ENCODE measurements at places on chromosomes 6 and 20.

GRCh38 chr6:13989496-13990144 is 64.9 kb downstream of the RNF182 start:
- no peak for DNase-seq

- no peak for DNase-seq
Observed at GRCh38 chr20:40146071-40146470, 543.0 kb downstream of the MAFB start.

GRCh38 chr20:46117704-46118467 is at the start of gene CD40:
Gene CD40 (plus strand): TSS chr20:46118314. CDS start chr20:46118344, 30 bp downstream.
- no peak for DNase-seq

GRCh38 chr6:151498327-151498726 is 4.5 kb downstream of the CCDC170 start:
- no peak for DNase-seq

DNA sequence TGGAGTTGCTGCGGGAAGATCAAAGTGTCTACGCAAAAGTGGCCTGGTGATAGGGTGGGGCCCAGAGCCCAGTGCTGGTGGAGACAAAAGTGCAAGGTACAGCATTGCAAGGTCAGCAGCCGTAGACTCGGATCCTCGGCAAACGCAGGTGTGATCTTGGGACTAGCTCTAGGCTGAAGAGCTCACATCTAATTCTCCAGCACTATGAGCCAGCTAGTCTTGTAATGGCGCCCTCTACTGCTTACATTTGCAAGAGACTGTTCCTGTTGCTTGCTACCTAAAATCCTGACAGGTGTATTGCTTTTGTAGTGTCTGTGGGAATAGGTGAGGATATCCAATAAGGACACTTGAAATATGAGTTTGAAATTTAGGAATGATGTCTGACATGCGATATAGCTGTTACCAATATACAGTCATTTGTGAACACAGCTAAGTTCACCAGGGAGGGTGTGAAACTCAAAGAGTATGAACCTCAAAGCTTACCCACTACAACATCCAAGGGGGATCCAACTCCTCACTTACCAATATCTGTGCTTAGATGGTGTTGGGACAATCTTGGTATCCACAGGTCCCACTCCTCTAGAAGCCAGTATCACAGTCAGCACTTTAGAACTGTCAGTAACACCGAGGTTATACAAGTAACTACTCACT is 58.4 kb downstream of the PDE7B start:
- no peak for DNase-seq

DNA sequence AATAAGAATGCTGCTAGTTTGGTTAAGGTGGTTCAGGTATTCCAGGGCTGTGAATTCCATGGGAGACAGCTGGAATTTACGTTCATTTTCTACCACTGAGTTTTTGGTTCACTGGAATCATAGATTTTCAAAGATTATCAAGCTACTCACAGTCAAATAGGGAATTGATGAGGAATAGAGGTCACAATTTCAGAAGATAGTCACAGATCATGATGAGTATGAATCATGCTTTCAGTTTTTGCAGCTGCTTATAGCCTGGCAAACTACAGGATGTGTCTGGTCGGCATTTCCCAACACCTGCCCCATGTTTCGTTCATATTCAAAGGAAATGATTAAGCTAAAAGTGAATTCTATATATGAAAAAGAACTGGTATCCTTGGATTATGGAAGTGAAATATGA is 58.7 kb downstream of the BCKDHB start:
- no peak for DNase-seq

DNA sequence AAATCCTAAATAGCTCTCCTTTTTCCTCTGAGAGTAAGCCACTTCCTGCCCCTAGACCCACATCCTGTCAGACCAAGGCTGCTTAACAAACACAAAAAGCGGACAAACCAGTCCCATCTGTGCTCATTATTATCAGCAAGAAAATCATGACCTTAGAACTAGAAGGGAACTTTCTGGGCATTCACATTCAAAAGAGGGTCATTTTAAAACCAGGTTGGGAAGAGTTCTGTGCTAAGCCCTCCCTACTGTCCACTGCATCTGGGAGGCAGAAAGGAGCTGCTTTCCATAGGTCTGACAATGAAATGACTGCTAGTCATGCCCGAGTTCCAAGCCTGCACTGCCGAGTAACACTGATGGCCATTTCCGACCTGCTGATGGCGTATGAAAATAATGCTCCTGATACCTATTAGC is 15.4 kb downstream of the EZR start:
- no peak for DNase-seq

DNA sequence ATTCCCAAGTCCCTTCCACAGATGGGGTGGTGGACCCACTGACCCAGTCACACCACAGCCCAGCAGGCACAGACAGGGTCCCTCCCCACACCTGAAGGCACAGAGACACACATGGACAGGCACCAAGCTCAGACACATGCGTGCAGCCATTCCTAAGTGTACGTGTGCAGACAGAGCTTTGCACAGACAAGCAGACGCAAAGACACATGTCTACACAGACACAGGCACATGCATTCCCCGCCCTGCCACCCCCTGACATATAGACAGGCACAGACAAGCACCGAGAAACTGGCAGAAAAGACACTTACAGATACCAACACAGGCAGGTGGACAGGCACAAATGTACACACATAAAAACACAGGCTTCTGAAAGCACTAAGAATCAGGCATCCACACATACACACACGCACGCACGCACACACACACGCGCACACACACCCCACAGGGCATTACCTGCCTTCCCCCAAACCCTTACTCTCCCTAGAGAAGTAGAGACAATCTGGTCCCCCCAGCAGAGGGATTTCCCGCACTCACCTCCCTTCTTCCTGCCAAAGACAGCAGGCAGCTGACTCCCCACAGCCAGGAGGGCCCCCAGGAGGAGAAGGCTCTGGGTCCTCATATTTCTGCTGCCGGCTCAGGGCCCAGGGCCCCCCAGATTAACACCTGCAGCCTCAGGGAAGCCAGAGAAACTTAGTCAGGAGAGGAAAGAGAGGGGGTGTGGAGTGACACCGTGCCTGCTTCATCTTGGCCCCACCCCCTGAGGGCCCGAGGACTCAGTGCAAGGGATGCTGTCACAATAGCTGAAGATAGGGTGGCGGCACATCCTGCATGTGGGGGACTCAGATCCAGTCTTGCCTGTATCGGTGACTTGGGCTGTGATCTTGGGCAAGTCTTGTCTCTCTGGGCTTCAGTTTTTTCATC is at the start of gene WFDC5:
TSS of gene WFDC5 (minus strand) at position 710 of the 921 bp plus-strand sequence. CDS start at position 619, 91 bp downstream.
- no peak for DNase-seq

DNA sequence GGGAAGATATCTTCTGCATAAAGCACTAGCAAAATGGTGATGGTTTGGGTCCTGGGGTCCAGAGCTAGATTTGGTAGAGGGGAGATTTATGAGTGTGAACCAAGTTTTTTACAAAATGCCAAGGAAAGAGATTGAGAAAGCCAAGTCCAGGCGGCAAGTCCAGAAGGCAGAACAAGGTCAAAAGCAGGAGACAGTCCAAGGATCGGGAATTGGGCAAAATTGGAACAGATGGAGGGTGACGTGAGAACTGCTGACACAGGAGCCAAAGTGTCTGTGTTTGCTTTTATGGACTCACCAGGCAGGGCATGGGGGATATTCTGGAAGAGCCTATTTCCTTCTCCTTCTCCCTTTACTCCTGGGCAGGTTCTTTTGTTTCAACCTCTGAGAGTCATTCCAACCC is 4.1 kb downstream of the NHLRC1 start:
- no peak for DNase-seq

DNA sequence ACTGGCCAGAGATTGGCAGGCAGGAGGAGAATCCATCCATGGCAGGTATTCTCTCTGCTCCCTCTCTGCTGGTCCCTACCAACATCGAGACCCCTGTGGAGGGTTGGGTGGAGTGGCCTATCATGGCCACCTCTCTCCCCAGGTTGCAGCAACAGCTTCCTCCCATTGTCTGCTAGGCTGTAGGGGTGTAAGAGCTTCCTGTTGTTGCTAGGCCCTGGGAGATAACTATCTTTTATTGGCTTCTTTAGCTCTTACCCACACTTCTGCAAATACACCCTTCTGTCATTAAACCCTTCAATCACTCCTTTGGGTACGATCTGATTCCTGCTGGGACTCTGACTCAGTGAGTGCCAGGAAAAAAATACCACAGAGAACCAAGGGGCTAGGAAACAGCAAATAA is 66.6 kb upstream of the FAM184A start:
- no peak for DNase-seq

DNA sequence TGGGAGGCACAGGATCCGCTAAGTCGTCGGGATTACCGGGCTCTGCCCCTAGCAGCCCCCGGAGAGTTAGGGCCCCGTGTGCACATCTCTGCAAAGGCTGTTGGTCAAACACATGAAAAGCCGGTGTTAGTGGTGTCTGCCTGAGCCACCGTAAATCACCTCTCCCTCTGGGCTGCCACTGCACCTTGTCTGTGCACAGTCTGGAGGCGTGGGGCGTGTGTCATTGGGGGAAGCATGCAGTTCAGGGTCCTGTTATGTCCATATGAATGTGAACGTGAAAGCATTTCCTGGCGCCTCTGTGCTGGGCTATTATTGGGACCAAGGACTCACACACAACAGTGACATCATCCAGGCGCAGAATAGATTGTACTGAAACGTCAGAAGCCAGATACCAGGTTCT is 305.6 kb downstream of the NRN1 start:
- no peak for DNase-seq

- no peak for DNase-seq
Observed at GRCh38 chr6:37738216-37738615, 40.5 kb upstream of the MDGA1 start.

DNA sequence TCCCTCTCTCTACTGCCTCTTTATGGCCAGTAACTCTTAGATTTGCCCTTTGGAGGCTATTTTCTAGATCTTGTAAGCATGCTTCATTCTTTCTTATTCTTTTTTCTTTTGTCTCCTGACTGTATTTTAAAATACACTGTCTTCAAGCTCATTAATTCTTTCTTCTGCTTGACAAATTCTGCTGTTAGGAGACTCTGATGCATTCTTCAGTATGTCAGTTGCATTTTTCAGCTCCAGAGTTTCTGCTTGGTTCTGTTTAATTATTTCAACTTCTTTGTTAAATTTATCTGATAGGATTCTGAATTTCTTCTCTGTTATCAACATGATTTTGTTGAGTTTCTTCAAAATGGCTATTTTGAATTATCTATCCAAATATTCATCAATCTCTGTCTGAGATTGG is 25.0 kb upstream of the SDCBP2 start:
- no peak for DNase-seq

GRCh38 chr20:38805958-38806854 is 709 bp downstream of the PPP1R16B start:
- no peak for DNase-seq

- DNase-seq: no peak
Observed at GRCh38 chr6:162728197-162728596, 423 bp downstream of the PACRG start.

DNA sequence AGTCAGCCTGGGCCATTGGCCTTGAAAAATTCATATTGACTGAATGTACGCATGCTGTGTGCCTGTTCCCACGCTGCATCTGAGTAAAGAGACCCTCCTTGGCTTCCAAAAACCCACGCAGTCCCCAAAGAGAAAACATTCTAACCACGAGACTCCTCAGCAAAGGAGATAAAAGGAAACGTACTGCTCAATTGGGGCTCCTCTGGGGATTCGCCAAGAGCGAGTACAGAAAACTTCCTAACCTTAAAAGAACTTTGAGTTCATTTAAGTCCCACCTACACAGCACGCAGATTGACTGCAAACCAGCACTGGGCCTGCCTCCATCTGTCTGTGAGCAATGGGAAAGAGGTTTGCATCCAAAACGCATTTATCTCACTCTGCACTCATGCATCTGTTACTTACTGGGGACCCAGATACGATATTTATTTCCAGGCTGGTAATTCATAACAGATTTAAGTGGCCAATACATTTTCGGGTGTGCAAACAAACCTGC is 505.9 kb upstream of the CHD6 start:
- no peak for DNase-seq

GRCh38 chr6:105619971-105620741 is 217.3 kb upstream of the PREP start:
- no peak for DNase-seq

DNA sequence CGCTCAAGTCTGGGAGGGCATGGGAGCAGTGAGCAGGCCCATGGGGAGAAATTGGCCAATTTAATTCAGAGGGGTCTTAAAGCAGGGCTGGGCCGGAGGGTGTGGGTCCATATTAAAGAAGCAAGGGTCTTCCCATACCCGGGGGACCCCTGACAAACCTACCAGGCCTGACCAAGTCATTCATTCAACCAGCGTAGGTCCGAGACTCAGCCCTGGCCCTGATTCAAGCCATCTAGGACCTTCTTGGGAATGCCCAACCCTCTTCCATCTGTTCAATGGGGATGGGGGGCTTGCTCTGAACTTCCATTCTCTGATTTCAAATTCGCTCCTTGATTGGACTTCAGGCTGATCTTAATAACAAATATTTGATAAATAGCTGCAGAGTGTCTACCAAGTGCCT is 7.3 kb downstream of the ADIG start:
- DNase-seq: no peak

DNA sequence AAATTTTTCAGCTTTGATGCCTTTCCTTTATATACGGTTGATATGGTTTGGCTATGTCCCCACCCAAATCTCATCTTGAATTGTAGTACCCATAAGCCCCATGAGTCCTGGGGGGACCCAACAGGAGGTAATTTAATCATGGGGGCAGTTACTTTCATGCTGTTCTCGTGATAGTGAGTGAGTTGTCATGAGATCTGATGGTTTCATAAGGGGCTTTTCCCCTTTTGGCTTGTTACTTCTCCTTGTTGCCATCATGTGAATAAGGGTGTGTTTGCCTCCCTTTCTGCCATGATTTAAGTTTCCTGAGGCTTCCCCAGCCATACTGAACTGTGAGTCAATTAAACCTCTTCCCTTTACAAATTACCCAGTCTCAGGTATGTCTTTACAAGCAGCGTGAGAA is 66.8 kb downstream of the ARHGAP18 start:
- no peak for DNase-seq

GRCh38 chr6:3751730-3752530 is 417 bp upstream of the PXDC1 start:
- DNase-seq: peak; percentile 81

DNA sequence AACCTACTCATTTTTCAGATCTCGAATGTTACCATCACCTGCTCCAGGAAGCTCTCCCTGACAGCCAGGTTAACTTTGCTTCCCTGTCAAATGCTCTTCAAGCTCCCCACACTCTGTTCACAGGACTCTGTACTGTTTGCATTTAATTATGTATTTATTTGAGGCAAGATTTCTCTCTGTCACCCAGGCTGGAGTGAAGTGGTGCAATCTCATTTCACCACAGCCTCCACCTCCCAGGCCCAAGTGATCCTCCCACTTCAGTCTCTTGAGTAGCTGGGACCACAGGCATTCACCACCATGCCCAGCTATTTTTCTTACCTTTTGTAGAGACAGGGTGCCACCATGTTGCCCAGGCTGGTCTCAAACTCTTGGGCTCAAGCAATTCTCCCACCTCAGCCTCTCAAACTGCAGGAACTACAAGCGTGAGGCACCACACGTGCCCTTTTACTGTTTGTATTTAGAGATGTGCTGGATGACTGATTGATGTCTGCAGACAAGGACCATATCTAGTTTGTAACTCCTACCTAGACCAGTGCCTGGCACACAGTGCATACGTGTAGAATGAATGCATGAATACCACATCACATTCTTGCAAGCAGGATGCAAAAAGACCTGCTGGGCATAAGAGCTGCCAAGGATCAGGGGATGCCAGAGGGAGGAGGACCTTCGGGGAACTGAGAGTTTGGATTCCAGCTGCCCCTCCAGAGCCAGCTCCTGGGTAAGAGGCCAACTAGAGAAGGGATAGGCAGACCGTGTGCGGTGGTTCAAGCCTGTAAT is 15.6 kb upstream of the CBFA2T2 start:
- no peak for DNase-seq
